ENCODE measurements at places on chromosomes 5 and 9.

- DNase-seq = peak; percentile 60
Observed at GRCh38 chr9:34500623-34501267, 22.0 kb downstream of the ENHO start.

GRCh38 chr5:35902046-35902672, 36.3 kb downstream of the CAPSL start:
- DNase-seq = no peak

DNA sequence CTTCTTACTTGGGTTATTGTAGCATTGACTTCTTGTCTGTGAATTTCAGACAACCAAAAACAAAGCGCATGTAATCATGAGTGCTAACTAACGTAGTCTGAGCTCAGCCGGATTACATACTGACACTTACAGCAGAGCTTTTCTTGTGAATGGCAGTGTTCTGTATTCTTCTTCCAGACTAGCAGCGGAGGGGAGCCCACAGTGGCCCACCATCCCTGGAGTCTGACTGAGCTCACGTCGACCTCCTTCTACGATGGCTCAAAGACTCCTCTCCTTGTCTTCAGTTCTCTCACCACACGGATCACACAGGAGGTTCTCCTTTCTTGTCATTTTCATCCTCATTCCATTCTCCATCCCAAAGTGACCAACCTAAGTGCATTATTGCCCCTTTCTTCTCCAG, 211.4 kb downstream of the CHSY3 start:
- DNase-seq = no peak

DNA sequence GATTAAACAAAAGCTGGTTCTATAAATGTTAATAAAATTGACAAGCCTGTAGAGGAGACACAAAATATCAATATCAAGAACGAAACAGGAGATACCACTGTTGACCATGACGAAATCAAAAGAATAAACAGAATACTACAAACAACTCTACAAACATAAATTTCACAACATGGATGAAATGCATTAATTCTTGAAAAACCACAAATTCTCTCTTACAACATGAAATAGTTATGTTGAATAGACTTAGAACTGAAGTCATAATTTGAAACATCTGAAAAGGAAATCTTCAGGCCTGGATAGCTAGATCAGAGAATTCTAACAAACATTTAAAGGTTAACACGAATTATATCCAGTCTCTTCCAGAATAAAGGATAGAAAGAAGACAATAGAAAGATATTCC, 6.9 kb upstream of the SPATA31C1 start:
- no peak for DNase-seq

GRCh38 chr9:3018071-3018470, 174.2 kb upstream of the PUM3 start:
- no peak for DNase-seq

DNA sequence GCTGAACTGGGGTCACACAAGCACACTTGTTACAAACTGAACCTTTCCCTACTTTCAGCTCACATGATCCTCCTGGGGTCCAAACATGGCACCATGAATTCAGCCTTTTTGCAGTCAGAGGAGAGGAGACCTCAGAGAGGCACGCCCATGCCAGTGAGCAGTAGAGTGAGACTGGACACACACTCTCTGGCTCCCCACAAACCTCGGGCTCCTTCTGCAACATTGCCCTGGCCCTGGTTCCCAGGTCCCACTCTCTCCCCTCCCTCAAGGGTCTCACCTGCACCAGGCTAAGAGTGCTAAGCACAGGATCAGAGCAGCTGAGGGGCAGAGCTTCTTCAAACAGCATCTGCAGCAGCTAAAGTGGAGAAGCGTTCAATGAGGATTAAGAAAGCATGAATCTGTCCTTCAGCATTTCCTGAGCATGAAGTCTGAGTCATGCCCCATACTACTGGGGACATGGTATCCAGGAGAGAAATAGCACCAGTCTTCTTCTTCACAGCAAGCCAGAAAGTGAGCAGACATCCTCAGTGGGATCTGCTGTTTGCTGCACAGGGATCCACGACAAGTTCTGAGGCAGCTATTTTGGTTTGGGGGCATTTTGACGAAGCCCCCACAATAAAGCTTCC, 27.2 kb downstream of the SLC35A4 start:
- peak; percentile 59 for DNase-seq

- peak; percentile 58 for DNase-seq
Observed at GRCh38 chr9:90433398-90433941, 209.2 kb downstream of the DIRAS2 start.

DNA sequence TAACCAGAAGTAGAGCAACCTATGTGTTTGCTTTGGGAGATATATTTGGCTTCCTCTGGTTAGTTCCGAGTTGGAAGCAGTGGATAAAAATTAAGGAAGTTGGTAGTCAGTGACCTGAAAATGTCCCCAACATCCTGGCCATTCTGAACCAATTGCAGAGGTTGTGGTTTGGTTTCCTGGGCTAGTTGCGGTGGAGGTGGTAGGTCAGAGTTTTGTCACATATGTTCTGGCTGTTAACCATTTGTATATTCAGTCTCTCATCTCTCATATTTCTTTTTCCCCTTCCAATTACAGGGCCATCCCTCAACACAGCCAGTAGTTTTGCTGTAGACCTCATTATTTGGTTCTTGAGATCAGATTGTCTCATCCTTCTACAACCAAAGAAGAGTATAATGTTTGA, 1026.9 kb downstream of the PTPRD start:
- DNase-seq = no peak

- peak; percentile 95 for DNase-seq
Observed at GRCh38 chr5:109645707-109646192, 44.0 kb upstream of the MAN2A1 start.

GRCh38 chr5:9617221-9617620, 12.9 kb downstream of the TAS2R1 start:
- DNase-seq = no peak

DNA sequence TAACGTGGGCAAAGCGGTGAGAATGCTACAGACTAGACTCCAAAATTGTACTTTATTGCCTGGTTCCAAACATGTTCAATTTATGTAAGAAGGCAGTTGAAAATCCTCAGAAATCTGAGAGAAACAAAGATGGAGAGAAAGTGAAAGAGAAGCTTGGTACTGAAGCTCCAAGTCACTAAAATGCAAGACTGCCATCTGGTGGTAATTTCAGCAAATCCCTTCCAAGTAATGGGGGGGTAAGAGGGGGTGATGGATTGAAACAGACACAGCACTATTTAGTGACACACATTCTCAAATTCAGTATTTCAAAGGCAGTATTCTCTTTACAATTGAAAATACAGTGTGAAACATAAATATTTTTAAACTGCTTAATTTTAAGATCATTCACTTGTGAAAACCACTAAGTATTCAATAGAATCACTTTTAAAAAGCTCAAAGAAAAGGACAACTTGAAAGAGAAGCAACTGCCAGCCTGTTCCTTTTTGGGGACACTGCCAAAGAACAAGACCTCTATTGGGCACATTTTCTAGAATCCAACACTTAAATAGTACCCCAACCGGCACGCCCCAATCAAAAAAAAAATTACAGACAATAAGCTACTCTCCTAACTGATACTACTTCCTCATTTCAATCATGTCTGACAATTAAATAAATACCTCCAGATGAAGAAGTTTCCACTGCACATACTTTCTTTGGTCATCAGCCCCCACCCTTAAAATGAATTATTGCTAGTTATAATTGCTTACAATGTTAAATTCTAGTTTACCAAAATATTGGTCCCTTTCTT, 131.5 kb downstream of the AGTPBP1 start:
- peak; percentile 75 for DNase-seq

GRCh38 chr5:62386824-62387223, 16.9 kb downstream of the DIMT1 start:
- DNase-seq = no peak

GRCh38 chr9:13478639-13479038, 199.1 kb upstream of the MPDZ start:
- DNase-seq = no peak

- DNase-seq = no peak
Observed at GRCh38 chr5:150067405-150067960, 18.9 kb downstream of the CSF1R start.

DNA sequence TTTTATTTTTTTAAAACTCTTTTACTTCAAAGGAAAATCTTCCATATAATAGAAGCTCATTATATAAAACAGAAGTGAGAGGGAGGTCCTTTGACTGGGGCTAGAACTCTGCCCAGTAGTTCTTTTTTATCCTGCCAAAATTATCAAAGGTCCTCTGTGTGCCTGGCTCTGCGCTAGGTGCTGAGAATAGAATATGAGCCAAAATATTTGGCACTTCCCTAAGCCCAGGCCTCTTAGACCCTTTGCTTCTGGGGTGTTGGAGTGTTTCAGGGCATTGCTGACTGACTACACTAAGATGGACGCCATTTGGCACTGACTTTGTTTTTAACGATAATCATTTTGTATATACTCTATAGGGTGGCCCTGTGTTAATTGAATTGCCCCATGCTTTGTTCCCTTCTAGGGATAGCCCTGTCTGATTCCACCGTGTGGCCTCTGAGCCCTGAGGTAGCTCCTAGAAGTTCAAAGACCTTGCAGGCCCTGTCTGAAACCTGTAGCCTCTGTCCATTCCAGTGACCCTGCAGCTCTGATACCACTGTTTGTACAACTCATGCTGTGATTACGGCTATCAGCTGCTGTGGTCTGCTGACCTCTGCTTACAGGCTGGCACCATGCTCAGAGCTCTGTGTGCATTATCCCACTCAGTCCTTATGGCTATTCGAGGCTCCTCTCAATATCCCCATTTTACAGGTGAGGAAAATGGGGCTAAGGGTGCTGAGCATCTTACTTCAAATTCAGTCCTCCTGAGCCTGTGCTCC, 84.3 kb upstream of the SHB start:
- no peak for DNase-seq

- no peak for DNase-seq
Observed at GRCh38 chr5:179867476-179867875, 8.9 kb upstream of the MRNIP start.

GRCh38 chr9:117796681-117797080, 92.5 kb downstream of the TLR4 start:
- no peak for DNase-seq

DNA sequence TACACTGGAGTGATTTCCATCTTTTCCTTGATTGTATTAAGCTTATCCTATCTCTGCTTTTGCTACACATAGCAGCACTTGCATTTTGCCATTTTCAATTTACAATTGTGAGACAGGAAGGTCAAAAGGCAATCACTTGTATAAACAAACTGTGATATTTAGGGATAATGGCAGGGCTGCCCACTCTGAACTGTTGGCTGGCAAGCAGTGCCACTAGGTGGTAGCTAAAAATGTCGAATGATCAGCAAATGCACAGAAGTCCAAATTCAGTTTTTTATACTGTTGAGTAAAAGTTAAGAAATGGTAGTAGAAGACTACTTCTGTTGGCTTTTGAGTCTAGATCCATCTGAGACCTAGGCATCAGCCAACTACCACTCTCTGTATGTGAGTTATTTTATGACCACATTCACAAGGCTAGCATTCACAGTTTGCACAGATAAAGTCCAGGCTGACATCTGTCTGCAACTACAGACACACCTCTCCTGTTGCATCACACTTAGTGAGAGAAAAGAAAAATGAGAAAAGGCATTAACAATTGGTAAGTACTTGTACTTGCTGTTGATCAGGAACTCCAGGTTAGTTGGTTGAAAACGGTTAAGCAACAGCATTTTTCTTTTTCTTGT, 108.8 kb upstream of the ASTN2 start:
- no peak for DNase-seq

GRCh38 chr9:107693625-107694326, 204.2 kb upstream of the KLF4 start:
- DNase-seq = no peak

DNA sequence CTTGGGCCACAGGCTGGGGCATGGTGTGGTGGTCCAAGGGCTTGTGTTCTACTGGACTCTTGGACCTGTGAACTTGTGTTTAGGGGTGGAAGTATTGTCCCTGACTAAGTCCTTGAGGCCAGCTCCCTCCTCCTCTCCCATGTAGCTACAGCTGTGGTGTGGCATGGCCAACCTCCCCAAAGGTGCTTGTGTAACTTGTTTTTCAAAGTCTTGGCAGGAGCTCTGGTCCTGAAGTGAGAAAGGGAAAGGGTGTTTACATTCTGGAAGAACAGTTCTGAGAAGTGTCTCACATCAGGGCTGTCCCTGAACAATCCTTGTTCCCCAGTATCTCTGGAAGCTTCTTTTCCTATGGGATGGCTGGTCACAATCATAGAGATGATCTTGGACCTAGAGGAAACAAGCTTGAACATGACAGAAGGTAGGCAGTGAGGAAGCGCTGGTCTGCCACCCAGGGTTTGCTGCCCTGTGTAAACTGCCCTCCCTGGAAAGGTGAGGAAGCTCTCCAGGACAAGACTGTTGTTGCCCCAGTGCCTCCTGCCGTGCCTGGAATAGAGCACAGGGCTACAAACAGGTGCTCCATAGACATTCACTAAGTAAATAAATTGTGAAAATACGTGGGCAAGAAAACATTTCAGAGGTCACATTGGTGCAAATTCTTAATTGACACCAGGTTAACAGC, 64.6 kb upstream of the KLF9 start:
- DNase-seq = no peak

DNA sequence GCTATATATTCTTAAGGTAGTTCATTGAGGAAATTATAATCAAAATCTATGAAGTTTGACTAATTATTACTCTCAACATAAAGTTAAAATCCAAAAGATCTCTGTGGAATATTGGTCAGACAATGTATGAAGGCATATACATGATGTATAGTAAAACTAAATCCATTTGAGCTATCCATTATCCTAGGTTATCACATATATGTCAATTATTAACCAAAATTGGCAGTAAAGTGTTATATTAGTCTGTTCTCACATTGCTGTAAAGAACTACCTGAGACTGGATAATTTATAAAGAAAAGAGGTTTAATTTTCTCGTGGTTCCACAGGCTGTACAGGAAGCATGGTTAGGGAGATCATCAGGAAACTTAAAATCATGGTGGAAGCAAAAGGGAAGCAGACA, 511.7 kb upstream of the SGCD start:
- DNase-seq = no peak

DNA sequence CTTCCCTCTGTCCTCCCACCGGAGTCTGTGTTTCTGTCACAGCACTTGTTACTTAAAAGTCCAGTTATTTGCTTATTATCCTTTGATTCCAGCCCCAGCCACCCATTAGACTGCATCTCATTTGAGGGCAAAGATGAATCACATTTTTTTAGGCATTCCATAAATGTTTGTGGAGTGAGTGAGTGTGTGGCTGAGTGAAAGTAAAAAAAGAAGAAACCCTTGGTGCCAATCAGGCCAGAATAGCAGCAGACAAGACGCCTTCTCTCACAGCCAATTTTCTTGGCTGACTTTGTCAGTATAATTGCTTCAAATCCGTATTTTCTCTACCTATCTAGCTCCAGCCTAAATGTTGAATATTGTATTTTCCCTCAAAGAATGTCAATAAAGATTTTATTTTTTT, 613.0 kb upstream of the WWC1 start:
- peak; percentile 26 for DNase-seq

DNA sequence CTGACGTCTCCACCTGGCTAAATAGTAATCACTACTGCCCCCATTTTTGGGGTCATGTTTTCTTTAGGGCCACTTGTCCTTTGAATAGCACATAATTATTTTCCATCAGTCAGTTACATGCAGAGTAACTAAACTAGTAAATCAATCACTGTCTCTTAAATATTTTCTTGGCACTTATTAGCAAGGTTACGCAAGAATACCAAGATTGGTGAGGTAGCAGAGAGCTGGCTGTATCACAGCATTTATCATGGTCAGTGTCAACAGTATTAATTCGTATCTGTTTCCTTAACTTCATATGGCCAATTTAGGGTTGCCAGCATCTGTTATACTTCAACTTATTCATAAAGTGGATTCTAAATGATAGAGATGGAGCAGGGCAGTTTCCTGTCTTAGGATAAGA, 346.8 kb upstream of the FAM174A start:
- no peak for DNase-seq

All from A673 (cell line).